ENCODE measurements at places on chromosomes 6 and 20. TPM values are rescaled to one million over a fixed set of nuclear protein-coding genes. Genes with fewer than 3 reads are reported as not detected.

PHACTR2 gene
- total RNA-seq: 23.5 TPM

ULBP1 gene
- not detected for total RNA-seq

SYNDIG1 gene
- total RNA-seq: not detected

UBD gene
- 0.09 TPM for total RNA-seq

CTAGE9 gene
- not detected for total RNA-seq

ADGB gene
- not detected for total RNA-seq

NHLRC1 gene
- 2.2 TPM for total RNA-seq

GLP1R gene
- not detected for total RNA-seq

PTK6 gene
- 0.16 TPM for total RNA-seq

COL10A1 gene
- total RNA-seq: not detected

MAP7 gene
- total RNA-seq: 2.7 TPM

TMEM14C gene
- total RNA-seq: 119 TPM

SLC25A27 gene
- 5.7 TPM for total RNA-seq

FAM209B gene
- total RNA-seq: not detected

RNF39 gene
- total RNA-seq: under 0.01 TPM

NKX2-4 gene
- not detected for total RNA-seq

POU5F1 gene
- not detected for total RNA-seq

Data from bronchial smooth muscle cell (primary cell).